Caco-2 (cell line): ENCODE measurements at places on chromosomes 16 and 17. TPM values are rescaled to one million over a fixed set of nuclear protein-coding genes. Genes with fewer than 3 reads are reported as not detected.
A peak's percentile ranks its signal among the peaks of the same experiment; 100 is the strongest.

PDE6G gene
- total RNA-seq = not detected in 2 replicates

EFCAB5 gene
- total RNA-seq = 0.43 TPM in 1 of 2 replicates, not detected in the other

- no peak overlapping the region for H3K4me3 ChIP-seq
- H3K4me1 ChIP-seq = peaks cover 74% of the 10 kb centered on the region
- H3K27me3 ChIP-seq = no peaks in the 10 kb centered on the region
- DNase-seq = no peak
- no peaks in the 10 kb centered on the region for H3K36me3 ChIP-seq
These were observed 6.3 kb downstream of the ZFHX3 start for GRCh38 chr16:73041676-73042075.

DNA sequence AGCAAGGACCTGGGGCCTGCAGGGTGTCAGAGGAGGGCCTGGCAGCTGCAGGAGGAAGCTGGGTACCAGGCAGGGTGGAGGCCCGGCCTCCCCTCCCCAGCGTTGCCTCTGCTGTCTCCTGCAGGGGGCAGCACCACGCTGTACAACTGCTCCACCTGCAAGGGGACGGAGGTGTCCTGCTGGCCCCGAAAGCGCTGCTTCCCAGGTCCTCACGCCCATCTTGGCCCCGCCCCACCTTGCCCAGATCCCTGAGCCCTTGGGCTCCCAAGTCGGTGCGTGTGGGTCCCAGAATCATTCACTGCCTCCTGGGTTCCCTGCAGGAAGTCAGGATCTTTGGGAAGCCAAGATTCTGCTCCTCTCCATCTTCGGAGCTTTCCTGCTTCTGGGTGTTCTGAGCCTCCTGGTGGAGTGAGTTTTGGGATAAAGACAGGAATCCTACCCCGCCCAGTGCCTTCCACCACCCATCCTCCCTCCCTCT is 1.2 kb downstream of the TMEM95 start:
- H3K4me1 ChIP-seq = no peaks in the 10 kb centered on the region
- DNase-seq = peak; percentile 78
- H3K27ac ChIP-seq = no peak overlapping the region
- H3K36me3 ChIP-seq = no peaks in the 10 kb centered on the region
- H3K4me3 ChIP-seq = no peak overlapping the region
- H3K27me3 ChIP-seq = no peaks in the 10 kb centered on the region

DNA sequence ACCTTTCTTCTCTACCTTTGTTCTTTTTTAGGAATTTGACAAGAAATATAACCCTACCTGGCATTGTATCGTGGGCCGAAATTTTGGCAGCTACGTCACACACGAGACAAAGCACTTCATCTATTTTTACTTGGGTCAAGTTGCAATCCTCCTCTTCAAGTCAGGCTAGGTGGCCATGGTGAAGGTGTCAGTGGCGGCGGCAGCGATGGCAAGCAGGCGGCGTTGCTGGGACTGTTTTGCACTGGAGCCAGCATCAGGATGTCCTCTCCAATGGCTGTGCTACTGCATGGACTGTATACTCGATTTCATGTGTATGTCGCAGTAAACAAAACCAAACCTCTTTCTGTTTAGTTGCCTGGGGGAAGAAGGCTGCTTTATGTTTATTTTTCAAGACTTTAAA is 5.9 kb downstream of the DYNLL2 start:
- H3K4me1 ChIP-seq = peaks cover 4% of the 10 kb centered on the region; the same call in 1 of the 2 replicates
- H3K27ac ChIP-seq = no peak overlapping the region
- H3K36me3 ChIP-seq = peaks cover 13% of the 10 kb centered on the region
- H3K27me3 ChIP-seq = no peaks in the 10 kb centered on the region

DNA sequence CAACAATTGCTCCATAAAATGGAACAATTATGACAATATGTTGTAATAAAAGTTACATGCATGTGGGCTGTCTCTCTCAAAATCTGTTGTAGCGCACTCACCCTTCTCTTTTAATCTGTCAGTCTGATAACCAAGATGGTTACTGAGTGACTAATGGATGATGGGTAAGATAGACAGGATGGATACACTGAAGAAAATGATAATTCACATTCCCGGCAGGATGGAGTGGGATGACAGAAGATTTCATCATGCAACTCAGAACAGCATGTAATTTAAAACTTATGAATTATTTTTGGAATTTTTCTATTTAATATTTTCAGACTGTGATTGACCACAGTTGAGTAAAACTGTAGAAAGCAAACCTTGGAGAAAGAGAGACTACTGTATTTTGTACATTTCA is 30.5 kb downstream of the CDH13 start:
- no peak overlapping the region for H3K4me3 ChIP-seq
- H3K27ac ChIP-seq = no peak overlapping the region
- no peak for DNase-seq
- H3K27me3 ChIP-seq = no peaks in the 10 kb centered on the region
- H3K36me3 ChIP-seq = no peaks in the 10 kb centered on the region
- peaks cover 32% of the 10 kb centered on the region for H3K4me1 ChIP-seq

DNA sequence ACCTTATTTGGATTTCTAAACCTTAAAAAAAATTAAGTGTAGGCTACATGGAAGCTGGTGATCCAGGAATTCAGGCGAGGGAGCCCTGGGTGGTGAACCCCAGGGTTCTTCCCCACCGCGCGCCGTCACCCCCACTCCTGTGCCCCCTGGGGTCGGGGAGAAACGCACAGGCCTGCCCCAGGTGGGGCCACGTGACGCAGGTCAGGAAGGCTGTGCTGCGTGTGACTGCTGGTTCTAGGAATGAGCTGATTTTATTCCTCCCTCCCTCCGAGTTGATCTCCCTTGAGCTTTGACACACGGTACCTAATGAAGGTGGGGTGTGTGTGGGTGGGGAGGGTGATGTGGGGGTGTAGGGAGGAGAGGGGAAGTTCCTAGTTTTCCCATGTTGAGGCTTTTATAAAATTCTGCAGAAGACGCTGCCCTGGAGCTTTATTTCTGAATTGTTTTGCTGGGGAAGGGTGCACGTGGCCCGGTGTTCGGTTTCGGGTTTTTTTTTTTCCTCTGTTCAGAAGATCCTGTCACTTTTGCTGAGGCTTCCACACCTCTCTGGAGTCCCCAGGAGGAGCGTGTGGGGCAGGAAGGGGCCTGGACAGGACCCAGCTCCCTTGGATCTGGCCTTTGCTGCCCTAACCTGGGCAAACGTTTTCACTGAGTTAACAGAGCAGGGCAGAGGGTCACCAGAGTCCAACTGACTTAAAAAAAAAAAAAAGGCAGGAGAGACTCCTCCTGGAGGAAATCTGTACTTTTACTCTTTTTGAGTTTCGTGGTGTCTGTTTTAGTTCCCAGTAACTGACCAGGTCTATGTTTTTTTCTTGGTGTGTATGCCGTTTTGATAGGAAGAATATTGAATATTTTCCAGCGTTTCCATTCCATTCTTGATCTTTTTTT is 55.8 kb upstream of the GSE1 start:
- peak overlapping the region; percentile 73 for H3K27ac ChIP-seq
- H3K36me3 ChIP-seq = no peaks in the 10 kb centered on the region
- H3K27me3 ChIP-seq = no peaks in the 10 kb centered on the region
- peaks cover 34% of the 10 kb centered on the region for H3K4me1 ChIP-seq
- peak; percentile 64 for DNase-seq

DNA sequence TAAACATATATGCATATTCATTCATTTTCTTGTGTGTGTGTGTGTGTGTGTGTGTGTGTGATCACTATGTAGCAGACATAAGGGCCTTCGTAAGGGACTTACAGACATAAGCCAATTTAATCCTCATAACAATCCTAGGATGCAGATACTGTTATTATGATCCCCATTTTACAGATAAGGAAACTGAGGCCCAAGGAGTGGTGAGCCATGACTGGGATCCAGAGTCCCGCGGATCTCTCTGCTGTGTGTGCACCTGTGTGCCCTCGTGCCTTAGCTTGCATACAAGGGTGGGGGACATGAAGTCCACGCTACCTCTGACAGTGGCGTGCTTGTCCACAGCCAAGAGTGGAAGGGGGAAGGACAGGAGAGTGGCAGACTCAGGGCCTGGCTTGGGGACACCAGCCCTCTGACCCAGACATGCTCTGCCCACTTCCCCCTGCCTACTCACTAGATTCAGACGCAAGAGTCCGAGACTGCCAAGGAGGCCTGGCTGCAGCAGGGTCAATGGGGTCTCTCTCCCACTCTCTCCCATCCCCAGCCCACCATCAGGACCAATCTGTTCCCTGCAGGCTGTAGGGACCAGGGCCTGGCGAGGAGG is 9.8 kb upstream of the SMTNL2 start:
- H3K4me1 ChIP-seq = peaks cover 8% of the 10 kb centered on the region
- H3K36me3 ChIP-seq = no peaks in the 10 kb centered on the region
- no peak for DNase-seq
- no peaks in the 10 kb centered on the region for H3K27me3 ChIP-seq
- H3K4me3 ChIP-seq = no peak overlapping the region

GRCh38 chr16:57708168-57708567 is 13.6 kb downstream of the DRC7 start:
- peaks cover 31% of the 10 kb centered on the region for H3K4me1 ChIP-seq
- DNase-seq = no peak
- H3K27ac ChIP-seq = no peak overlapping the region
- H3K27me3 ChIP-seq = no peaks in the 10 kb centered on the region

DNA sequence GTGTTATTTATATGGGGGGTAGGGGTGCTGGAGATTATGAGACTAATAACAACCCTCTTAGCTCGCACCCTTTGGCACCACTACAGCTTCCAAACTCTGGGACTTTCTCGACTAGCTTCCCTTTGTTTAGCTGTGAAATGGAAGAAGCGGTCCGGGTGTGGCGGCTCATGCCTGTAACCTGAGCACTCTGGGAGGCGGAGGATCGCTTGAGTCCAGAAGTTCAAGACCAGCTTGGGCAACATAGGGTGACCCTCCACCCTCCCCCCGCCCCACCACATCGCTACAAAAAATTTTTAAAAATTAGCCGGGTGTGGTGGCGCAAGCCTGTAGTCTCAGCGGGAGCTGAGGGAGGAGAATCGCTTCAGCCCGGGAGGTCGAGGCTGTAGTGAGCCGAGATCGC is 814 bp upstream of the CDH3 start:
- H3K4me3 ChIP-seq = peak overlapping the region; percentile 97
- no peaks in the 10 kb centered on the region for H3K27me3 ChIP-seq
- peak overlapping the region; percentile 80 for H3K27ac ChIP-seq
- peaks cover 21% of the 10 kb centered on the region for H3K4me1 ChIP-seq

DNA sequence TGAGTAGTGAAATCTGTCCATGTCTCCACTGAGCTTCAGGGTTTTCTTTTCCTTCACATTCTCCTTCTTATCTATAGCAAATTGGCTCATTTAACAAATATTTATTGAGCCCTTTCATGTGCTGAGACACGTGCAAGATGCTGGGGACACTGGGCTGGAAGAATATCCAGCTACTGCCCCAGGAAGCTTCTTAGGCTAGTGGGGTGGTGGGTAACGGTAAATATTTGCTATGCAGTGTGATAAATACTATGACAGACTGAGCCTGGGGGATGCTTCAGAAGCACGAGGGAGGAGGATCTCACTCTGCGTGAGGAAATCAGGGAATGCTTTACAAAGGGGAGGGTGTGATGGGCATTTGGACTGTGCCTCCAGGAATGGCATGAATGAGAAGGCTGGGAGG is 524.1 kb downstream of the GRIN2A start:
- no peak overlapping the region for H3K27ac ChIP-seq
- H3K4me3 ChIP-seq = no peak overlapping the region
- DNase-seq = peak; percentile 56
- H3K27me3 ChIP-seq = no peaks in the 10 kb centered on the region

- no peak overlapping the region for H3K4me3 ChIP-seq
- no peaks in the 10 kb centered on the region for H3K36me3 ChIP-seq
- no peaks in the 10 kb centered on the region for H3K27me3 ChIP-seq
- no peak for DNase-seq
- no peaks in the 10 kb centered on the region for H3K4me1 ChIP-seq
These were observed 7.5 kb upstream of the XPO6 start for GRCh38 chr16:28219282-28219681.

GRCh38 chr17:44081681-44082080 is 11.1 kb downstream of the G6PC3 start:
- H3K27me3 ChIP-seq = no peaks in the 10 kb centered on the region
- no peak overlapping the region for H3K27ac ChIP-seq

DNA sequence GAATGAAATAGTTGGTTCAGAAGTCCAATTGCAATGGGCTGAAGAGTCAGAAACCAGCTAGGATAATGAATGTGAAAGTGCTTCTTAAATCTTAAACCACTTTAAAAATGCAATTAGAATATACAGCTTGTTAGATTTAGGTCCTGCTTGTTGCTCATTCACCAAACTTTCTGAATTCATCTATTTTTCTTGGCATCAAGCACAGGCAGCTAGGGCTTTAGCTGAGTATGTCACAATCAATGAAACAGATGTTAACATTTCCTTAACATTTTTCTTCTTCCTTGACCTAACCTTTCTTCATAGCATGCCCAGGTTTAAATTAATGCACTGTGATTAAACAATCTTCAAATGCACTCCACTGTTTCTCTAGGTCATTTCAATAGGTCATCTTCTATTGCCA is 14.4 kb downstream of the KIF2B start:
- no peaks in the 10 kb centered on the region for H3K4me1 ChIP-seq
- no peak overlapping the region for H3K27ac ChIP-seq
- H3K27me3 ChIP-seq = no peaks in the 10 kb centered on the region
- DNase-seq = no peak

DNA sequence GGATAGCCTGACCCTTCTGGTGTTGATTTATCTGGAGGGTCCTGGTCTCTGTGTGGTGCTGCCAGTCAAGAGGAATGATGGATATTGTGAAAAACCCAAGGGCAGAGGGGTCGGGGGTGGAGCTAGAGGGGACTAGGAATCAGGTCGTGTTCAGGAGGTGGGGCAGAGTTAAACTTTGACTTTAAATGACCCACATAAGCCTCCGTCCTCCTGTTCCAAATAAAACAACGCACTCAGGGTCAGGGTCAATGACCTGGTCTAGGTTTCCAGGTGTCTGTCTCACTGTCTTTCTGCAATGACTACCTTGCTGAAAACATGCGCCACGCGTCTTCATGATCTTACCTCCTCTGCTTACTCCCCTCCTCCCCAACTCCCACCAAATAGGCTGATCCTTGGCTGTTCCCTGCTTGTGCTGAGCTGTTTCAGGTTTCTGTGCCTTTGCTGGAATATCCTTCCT is 14.7 kb downstream of the AOC3 start:
- H3K4me1 ChIP-seq = peaks cover 7% of the 10 kb centered on the region
- DNase-seq = no peak
- H3K27me3 ChIP-seq = no peaks in the 10 kb centered on the region
- no peak overlapping the region for H3K4me3 ChIP-seq
- H3K27ac ChIP-seq = no peak overlapping the region

- no peaks in the 10 kb centered on the region for H3K27me3 ChIP-seq
- peaks cover 10% of the 10 kb centered on the region; the same call in 1 of the 2 replicates for H3K4me1 ChIP-seq
- H3K27ac ChIP-seq = no peak overlapping the region
- H3K36me3 ChIP-seq = no peaks in the 10 kb centered on the region
- no peak for DNase-seq
These were observed 109.9 kb upstream of the TBX2 start for GRCh38 chr17:61289408-61290385.

DNA sequence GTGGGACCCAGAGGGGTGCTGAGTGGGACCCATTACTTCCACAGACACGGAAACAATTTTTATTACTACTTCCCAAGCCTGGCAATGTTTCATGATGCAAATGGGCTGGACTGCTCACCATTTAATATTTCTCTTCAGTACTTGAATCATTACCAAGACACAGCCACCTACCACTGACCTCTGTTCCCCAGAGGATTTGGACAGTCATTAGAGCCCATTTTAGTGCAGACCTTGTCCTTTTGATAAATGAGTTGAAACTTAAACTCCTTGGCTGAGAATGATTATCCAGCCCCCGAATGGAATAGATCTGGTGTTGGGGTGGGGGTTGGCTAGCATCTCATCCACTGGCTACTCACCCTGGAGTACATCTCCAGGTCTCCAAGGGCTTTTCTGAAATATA is 33.6 kb upstream of the APOH start:
- H3K4me3 ChIP-seq = no peak overlapping the region
- H3K27me3 ChIP-seq = no peaks in the 10 kb centered on the region
- no peaks in the 10 kb centered on the region for H3K4me1 ChIP-seq
- no peak for DNase-seq
- no peaks in the 10 kb centered on the region for H3K36me3 ChIP-seq
- no peak overlapping the region for H3K27ac ChIP-seq
